ENCODE measurements at places on chromosomes 12 and 14. TPM values are rescaled to one million over a fixed set of nuclear protein-coding genes. Genes with fewer than 3 reads are reported as not detected.
A peak's percentile ranks its signal among the peaks of the same experiment; 100 is the strongest.

Gene NPFF
- polyA plus RNA-seq: not detected

GRCh38 chr12:14771651-14772137, 31.6 kb downstream of the WBP11 start:
- DNase-seq: peak; percentile 44

- no peak for DNase-seq
Measured at GRCh38 chr12:28709986-28710685, 438.9 kb upstream of the FAR2 start.

- DNase-seq: no peak
Measured at GRCh38 chr12:19423166-19423930, 15.9 kb upstream of the AEBP2 start.

DNA sequence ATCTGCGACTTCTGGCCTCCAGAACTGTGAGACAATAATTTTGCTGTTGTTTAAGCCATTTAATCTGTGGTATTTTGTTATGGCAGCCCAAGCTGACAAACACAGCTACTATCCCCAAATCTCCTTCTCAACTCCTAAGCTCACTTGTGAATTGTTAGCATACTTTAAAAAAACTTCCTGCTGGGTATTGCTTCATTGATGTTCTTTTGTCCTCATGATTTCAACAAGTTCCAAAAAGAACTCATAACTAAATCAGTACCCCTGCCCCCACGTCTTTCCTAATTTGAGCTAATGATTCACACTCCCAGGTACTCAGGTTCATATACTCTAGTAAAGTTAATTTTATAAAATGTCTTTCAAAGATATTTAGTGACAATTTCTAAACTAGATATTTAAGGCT, 125.5 kb downstream of the MDGA2 start:
- DNase-seq: no peak
